ENCODE measurements at places on chromosomes 3 and 15.

- DNase-seq: no peak
Measured at GRCh38 chr15:39154776-39155175, 426.1 kb upstream of the THBS1 start.

GRCh38 chr15:91609231-91609630 lies 244.3 kb upstream of the SLCO3A1 start:
- DNase-seq: no peak

DNA sequence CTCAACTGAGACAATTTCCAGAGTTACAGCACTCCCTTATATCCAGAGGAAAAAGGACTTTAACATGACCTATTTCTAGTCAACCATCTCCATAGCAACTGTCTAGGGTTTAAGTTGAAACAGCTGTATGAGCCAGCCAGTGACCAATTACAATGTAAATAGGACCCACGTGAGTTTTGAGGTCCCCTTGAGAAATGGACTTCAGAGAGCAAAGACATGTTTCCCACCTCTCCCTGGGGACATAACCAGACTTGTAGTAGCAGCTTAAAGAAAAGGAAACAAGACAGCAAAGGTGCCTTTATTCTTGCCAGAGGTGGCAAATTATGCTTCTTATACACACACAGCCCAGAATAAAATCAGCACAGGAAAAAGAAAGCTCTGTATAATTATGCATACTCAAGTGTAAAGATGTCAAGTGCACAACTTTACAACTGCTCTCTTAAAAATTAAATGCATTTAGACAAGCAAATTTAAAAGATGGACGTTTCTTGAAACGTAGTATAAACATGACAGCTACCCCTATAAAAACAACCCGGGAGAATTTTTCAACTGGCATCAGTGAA lies 40.2 kb downstream of the SUMF1 start:
- no peak for DNase-seq

DNA sequence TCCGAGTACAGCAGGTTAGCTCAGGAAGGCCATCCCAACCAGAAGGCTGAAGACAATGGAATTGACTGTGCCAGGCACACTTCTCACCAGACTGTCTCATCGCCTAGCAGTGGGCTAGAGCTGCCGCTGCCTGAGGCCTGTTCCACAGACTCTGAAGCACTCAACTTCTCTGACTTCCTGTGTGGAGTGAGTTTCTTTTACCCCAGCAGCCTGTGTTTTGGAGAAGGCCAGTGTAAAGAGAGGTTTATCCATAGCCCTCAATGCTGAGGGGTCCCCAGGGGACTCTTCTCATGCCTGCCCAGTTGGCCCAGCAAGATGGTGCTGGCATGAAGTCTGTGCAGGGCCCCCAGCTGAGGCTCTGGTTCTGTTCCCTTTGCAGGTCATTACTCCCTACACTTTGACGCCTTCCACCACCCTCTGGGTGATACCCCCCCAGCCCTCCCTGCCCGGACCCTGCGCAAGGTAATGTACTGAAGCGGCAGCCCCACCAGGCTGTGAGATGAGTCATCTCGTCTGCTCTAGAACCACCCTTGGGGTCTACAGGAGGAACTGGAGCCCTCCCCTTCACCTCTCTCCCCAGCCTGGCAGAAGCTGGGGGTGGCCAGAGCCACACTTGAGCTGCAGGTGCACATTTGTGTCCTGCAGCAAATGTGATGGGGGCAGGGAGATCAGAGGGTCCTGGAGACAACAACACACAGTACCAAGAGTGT lies 5.2 kb upstream of the MANF start:
- DNase-seq: no peak

DNA sequence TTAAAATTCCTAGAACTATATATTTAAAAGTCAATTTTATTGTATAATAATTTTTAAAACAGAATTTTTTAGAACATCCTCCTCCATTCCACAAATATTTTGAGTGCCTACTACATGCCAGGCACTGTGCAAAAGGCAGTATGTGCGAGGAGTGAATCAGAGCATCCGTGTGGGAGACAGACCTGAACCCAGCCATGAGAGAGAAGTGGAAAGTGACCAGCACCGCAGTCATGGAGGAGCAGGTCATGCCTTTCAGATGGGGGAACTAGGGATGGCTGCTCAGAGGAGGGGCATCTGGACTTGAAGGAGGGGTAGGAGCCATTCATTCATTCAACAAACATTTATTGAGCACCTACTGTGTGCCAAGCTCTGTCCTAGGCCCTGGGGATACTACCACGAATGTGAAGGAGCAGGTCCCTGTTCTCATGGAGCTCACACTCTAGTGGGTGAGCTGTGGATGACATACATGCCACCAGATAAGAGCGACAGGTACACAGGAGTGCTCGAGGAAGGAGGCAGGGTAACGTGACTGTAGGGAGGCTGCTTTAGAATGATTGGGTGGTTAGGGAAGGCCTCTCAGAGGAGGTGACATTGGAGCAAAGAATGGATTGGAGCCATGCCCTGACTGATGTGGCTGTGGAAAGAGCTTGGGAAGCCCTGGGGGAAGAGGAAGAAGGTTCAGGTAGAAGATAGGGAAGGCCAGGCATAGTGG lies 3.1 kb upstream of the CHRNA3 start:
- DNase-seq: no peak

- DNase-seq: no peak
Measured at GRCh38 chr3:50516440-50516871, 13.0 kb upstream of the CACNA2D2 start.

DNA sequence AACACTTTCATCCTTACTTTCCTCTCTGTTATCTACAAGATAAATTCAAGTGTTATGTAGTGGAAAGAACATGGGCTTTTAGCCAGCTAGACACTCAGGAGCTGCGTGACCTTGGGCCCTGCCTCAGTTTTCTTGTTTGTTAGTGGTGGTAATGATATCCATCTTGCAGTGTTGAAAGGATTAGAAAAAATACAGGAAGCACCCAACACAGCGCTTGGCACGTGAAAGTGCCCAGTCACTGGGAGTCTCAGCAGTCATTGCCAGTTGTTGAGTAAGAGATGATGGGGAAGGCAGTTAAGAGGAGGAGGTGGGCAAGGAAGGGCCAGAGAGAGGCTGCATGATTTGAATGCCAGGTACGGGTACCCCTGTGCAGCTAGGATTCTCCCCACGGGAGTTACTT lies 5.3 kb downstream of the PDIA5 start:
- no peak for DNase-seq

DNA sequence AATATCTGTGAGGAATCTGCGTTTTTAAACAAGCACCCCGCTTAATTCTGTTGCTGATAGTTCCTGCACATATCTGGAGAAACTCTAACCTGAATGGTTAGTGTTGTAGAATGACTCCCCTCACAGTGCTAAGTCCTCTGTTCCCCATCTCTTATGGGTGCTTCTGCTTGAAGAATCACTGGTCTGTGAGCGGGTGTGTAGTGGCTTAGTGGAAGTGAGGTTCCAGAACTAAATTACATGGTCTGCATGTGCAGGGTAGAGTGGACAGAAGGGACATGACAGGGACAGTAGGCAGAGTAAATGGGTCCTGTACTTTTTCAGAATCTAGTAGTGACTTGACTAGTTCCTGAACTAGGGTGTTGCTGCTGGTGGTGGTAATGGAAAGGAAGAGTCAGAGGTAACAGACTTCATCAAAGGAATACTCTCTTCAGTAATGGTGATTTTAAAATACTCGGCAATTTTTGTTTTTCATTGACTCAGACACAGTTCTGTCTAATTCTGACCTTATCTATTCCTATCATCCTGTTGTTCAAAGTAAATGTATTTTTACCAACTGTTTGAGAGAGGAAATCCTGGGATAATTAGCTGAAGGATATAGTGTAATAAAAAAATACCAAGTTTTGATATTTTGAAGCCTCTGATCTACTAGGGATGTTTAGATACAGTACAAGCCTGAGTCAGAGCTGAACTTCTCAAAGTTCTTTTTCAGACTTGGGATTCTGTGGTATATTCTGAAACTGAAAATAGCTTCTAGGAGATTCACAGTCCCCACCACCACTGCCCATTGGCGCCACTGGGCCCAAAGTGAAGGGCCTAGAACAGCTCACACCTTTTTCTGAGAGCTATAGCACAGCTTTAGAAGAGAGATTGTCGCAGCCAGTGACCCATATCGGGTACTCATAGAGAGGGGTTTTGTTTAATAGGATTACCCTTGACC lies 55.5 kb downstream of the FNDC3B start:
- DNase-seq: no peak

GRCh38 chr15:65759441-65759840 lies 32.7 kb downstream of the DENND4A start:
- DNase-seq: no peak

DNA sequence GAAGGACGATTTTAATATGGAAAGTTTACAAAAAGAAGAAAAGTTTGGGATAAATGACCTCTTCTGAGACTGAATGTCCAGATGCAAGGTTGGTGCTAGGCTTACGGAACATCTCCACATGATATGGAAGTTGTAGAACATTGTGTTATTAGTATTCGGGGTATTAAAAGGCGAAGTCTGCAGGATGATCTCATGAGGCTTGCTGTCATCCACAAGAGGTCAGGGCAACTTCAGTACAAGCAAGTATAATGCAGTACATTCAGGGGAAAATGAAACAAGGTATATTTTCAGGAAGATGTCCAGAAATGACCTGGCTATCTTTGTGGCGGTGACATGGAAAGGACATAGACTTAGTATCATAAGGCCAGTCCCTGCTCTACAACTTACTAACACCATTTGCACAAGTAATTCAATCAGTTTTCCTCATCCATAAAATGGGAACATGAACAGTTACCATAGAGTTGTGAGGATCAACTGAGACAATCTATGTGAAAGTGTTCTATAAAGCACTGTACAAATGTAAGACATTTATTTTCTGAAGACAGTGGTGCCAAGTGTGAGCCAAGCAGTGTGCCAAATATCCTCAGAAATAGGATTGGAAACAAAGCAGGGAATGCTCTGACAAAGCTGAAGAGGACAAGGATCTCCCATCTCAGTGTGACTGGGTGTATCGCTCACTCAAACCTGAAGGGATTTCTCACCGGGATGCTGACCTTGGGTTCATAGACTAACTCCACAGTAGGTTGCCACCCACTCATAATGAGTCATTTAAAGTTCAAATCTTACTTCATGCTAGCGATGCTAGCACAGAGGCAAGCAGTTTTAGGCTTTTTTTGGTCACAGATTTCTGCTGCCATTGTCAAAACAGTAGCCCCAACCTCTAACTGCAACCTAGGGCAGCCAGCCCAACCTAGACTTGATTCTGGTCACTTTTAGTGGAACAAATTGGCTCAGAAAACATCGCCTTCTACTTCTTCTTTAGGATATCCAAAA lies 118.3 kb downstream of the TIGIT start:
- DNase-seq: no peak

- DNase-seq: no peak
Measured at GRCh38 chr3:73707772-73708171, 83.0 kb upstream of the PDZRN3 start.

DNA sequence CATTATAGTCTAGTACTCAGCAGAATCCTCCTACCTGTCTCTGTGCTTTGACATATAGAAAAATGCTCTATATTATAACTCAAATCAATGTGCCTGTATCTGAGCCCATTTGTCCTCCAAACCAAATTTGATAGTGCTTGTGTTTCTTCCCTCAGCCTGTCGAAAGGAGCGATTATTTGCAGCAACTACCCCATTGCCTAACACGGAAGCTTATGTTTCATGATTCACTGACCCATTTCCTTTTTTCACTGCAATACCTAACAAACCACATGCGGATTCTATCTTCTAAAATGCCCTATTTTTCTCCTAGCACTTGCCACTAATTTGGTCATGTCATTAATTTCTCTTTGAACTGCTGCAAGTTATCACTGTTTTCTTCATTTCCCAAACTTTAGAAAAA lies 1220.6 kb upstream of the CADM2 start:
- DNase-seq: no peak

DNA sequence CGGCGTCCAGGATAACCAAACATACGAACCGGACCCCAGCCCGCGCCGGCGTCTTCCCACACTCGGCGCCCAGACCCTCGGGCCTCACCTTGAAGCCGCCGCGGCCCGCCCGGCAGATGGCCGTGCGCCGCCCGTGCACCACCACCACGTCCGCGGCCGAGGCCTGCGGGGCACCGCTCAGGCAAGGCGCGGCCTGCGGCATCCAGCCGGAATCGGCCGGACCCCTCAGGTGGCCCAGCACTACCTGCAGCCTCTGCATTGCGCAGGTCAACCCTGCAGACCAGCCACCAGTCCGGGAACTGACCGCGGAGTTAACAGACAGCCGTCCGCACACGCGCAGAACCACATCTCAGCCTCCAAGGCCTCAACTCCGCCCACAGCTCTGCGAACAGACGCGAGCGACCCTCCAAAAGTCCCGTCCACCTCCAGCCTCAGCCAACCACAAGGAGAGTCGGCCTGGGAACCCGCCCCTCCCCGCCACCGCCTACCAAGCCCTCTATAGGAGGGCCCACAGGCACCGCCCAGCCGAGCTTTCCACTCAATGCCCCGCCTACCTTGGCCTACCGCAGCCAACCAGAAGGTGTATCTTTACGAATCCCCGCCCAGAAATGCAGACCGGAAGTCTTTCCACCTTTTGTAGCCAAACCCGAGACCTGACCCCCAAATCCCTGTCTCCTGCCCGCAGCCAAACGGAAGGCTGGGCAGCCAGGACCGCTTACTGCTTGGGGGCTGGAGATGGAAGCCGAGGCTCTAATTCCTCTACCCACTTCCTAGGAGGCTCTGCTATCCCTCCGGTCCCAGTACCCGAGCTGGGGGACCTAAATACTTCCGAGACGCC lies at the start of gene ACAA1:
Gene ACAA1, minus strand, starts transcription at position 351 of the 838 bp plus-strand sequence. Its CDS starts 92 bp downstream, at position 259.
- peak; percentile 97 for DNase-seq

- no peak for DNase-seq
Measured at GRCh38 chr3:88082854-88083253, 23.8 kb downstream of the ZNF654 start.

- no peak for DNase-seq
Measured at GRCh38 chr3:13966302-13966701, 86.4 kb upstream of the WNT7A start.

GRCh38 chr15:74928771-74929198 lies 9.1 kb downstream of the COX5A start:
- DNase-seq: no peak

DNA sequence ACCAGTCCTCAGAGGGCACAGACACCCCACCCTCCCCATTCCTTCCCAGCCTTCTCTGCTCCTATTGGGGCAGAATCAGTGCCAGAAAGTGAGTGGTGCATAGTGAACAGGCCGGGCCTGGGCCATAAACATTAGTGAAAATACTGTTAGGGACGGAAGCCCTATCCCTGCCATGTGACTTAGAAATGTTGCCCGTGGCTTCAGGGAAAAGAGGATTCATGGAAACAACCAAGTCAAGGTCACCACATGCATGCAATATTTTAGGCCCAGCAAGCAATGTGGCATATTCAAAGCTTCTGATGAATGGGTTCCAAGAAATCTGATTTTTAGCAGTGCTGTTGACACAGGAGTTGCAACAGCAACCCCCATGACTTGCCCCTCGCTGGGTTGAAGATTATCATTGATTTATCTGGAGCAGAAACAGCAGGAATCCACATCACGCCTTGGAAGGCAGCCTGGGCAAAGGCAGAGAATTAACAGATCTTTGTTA lies 52.3 kb downstream of the CCNL1 start:
- DNase-seq: no peak

DNA sequence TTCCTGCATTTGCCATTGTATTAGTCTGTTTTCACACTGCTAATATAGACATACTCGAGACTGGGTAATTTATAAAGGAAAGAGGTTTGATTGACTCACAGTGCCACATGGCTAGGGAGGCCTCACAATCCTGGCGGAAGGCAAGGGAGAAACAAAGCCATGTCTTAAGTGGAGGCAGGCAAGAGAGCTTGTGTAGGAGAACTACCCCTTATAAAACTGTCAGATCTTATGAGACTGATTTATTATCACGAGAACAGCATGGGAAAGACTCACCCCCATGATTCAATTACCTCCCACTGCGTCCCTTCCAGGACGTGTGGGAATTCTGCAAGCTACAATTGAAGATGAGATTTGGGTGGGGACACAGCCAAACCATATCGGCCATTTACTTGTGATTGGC lies 27.8 kb downstream of the YEATS2 start:
- DNase-seq: no peak

- DNase-seq: no peak
Measured at GRCh38 chr3:180306155-180306554, 269.4 kb upstream of the PEX5L start.
